NCI-H187 (cell line): ENCODE measurements at places on chromosomes 7 and 10.

- no peak for DNase-seq
These were observed 84.9 kb downstream of the C10orf105 start for GRCh38 chr10:71634531-71635164.

GRCh38 chr7:100465702-100466311, 1.7 kb upstream of the SPACDR start:
- no peak for DNase-seq

- no peak for DNase-seq
These were observed at the start of gene NIPSNAP2 for GRCh38 chr7:55964261-55965099. NIPSNAP2 (plus strand) TSS chr7:55964585; CDS start chr7:55964610, 25 bp downstream.

DNA sequence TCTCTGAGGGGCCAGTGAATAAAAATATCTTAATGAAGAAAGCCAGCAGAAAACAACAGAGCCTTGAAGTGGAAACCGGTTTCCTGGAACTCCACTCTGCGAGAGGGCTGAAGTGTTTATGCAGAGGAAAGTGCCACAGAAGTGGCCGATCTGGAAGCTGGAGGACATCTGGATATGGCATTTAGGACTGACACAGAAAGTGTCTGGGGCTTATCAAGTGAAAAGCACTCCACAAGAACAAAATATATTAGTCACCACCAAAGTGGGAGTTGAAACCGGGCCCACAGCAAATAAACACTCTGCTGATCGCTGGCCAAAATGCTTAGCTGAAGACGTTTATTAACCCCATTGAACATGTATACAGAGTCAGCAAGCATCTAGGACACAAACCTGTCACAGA, 7.8 kb downstream of the NOD1 start:
- DNase-seq = peak; percentile 59

DNA sequence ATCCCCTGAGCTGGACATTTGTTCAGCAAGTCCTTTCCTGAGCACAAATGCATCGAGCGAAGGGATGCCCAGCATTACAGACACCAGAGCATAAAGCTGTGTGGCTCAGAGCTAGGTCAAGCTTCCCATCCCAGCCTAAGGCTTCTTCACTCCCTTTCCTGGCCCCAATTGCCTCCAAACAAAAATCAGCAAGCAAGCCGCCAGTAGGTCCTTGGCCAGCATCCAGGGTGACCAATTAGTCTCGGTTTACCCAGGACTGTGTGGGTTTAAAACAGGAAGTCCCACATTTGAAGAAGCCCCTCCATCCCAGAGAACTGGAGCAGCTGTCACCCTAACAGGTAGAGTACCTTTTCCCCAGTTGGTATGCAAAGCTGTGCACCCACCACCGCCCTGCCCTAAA, 51.2 kb downstream of the PRKAG2 start:
- no peak for DNase-seq

DNA sequence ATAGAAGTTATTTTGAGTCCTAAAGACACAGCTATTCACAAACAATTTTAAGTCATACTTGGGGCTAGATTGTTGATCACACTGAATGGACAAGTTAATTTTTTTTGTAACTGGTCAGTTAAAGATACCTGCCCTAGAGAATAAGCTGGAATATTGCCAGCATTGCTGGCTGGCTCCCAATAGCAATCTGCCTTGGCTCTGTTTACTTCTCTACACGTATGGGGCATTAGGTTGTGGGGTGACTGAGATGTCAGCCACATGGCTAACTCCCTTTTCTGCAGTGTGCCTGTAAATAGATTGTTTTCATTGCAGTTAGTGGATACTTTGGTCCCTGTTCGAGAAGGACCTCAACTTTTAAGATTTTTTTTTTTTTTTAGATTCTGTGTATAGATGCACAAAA, 128.2 kb downstream of the SEMA3E start:
- no peak for DNase-seq

DNA sequence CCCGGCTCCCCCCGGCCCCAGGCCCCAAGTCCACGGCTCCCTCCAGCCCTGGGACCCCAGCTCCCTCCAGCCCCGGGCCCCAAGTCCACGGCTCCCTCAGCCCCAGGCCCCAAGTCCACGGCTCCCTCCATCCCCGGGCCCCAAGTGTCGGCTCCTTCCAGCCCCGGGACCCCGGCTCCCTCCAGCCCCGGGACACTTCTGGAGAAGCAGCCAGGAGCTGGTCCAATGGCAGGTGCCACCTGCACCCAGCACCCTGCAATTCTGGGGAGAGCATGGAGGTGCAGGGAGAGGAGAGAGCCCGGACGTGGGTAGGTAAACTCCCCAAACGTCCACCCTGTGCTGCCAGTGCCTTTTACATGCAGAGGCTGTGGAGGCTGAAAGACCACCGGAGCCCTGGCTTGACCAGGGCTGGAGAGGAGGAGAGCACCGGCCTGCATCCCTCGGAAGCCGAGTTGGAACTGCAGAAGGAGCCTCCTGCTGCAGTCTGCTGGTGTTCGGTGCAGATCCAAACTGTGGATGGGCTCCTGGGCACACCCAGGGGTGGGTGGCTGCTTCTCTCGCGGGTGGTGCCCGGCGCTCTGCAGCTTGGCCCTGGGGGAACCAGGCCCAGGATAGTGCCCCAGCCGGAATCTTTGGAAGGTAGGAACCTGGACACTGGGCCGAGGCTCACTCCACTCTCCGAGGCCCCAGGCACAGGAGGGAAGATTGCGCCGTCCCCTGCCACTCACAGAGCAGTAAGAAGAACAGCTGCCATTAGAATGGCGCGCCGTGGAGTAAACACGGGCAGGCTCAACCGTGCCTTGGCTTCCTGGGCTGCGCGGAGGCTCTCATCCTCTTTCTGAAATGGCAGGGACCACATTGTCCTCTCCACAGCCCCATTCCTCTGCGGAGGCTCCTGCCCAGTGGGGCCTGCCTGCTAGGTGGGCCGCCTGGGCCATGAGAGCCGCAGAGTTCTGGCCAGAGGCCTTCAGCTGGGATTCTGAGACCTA, 14.7 kb downstream of the SHH start:
- no peak for DNase-seq

DNA sequence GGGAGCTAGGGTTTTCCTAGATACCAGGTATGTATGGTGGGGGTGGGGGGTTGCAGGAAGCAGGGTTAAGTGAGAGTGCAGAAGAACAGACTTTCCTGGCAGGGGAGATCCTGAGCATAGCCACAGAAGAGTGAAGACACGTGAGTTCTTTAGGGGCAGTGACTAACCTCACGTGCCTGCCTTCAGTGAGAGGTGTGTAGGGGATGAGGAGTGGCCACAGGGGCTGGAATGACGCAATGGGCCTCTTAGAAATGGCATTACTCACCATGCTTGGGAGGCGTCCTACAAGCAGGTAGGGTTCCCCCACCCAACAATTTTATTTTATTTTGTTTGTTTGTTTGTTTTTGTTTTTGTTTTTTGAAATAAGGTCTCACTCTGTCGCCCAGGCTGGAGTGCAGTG, 698.6 kb upstream of the NRP1 start:
- DNase-seq = no peak

DNA sequence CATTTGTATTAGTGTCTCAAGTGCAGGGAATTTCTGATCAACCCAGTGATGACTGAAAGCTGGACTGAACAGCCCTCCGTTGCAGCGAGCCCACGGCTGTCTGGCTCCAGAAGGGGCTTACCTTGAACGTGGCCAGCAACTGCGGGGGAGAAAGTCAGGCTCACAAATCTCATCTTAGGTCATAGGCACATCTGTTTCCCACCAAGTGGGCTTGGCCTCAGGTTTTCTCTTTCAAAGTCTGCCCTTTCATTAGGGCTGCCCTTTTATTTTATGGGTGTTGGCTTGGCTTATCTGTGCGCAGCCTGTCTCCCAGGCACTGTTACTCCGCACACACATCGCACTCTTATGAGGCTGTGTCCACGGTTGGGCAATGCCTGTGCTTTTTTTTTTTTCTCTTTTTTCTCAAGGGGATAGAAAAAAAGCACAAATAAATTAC, 178.0 kb downstream of the JCAD start:
- no peak for DNase-seq

DNA sequence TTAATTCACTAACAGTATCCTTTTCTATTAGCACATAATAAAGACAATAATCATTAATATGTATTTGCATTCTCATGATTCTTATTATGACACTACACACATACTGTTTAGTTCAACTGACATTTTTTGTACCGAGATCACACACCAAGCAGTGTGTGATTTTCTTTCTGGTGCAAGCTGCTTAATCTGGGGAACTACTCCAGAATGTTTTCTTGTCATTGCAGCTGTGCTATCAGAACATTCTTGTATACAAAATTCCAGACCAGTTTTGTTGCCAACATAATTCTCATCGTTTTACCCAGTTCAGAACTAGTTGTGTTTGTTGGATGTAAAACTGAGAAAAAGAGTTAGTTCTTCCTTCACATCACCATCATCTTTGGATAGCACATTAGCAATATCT, 37.4 kb downstream of the VKORC1L1 start:
- no peak for DNase-seq

- no peak for DNase-seq
These were observed 38.5 kb upstream of the WAC start for GRCh38 chr10:28494420-28494819.

- no peak for DNase-seq
These were observed 134.4 kb downstream of the ATXN7L1 start for GRCh38 chr7:105741982-105742381.

- DNase-seq = no peak
These were observed 1.6 kb upstream of the MARVELD1 start for GRCh38 chr10:97711640-97712572.

DNA sequence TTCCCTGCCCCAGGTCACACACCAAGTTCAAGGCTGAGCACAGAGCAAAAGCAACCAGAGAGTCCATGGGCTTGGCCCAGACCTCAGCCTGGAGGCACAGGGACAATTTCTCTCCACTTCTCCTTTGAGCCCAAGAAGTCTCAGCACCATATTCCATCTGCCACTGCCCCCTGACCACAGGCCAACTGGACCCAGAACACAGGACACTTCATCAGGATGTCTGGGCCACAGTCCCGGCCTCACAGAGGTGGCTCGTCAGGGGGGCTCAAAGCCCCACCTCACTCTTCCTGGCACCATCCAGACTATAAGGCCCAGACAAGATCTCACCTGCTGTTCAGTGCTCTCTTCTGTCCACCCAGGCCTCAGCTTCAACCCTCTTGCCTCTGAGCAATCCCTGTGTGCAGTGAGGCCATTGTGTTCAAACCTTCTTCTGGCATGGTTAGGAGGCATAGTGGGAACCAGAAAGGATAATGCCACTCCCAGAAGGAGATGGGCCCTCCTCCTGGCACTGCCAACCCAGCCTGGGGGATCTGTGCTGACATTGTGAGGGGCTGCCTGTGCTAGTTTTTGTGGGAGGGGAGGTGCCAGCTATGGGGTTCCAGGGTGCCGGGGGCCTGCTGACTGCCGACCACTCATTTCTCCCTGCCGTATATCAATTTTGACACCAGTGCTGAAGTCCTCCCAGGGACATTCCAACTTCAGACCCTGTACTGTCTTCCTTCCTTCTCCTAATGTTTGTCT, 49.7 kb upstream of the ANTXRL start:
- DNase-seq = no peak

DNA sequence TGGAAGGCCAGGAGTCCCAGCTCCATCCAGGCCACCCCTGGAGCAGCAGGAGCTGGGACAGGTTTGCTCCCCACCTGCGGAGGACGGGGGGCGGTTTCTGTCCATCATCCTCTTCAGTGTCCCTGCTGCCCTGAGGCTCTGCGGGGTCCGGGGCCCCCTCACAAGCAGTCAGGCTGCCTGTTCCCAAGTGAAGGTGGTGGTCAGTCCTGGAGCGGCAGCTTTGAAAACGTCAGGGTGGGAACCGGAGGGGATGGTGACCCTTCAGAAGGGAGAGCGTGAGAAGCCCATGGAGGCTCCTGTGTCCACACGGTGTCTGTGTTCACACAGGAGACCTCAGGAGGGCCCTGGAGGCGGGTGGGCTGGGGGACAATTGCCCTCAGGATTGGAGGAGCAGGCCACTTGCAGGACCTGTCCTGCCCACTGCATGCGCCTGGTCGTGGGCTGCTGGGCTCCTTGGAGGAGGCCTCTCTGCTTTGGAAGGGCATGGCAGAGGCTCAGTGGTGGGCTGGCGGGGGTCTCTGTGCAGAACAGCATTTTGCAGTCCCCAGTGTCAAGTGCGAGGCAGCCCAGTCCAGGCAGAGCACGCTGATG, 49.3 kb upstream of the INPP5A start:
- no peak for DNase-seq

GRCh38 chr10:44908066-44908749, 2.9 kb upstream of the TMEM72 start:
- DNase-seq = no peak

DNA sequence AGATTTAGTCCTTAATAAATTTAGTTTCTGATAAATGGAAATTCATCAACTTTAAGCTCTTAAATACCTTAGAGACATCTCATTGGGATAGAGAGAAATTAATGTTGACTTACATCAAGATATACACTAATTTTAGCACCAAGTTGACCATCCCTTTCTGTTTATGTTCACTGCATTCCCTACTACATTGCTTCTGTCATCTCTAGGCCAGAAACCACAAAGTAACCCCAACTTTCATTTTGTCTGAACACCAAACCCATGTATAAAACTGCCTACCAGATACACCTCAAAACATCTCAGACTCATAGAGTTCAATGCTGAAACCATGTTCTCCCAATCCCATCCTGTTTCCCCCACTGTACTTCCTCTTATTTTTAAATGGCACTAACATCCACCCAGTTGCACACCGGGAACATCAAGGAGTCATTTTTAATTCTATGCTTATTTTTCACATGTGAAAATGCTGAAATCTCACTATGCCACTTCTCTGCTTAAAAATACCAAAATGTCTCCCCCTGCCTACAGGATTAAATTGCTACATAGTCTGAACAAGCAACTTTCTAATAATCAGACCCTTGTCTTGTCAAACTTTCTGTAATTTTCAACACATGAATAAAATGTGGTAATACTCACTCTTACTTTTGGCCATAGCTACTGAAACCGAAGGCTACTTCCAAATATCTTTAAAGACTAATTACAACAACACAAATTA, 201.6 kb downstream of the SEMA3D start:
- DNase-seq = no peak

GRCh38 chr10:1739751-1740150, 2.4 kb upstream of the ADARB2 start:
- no peak for DNase-seq

- DNase-seq = no peak
These were observed 23.1 kb downstream of the RET start for GRCh38 chr10:43099928-43100327.

DNA sequence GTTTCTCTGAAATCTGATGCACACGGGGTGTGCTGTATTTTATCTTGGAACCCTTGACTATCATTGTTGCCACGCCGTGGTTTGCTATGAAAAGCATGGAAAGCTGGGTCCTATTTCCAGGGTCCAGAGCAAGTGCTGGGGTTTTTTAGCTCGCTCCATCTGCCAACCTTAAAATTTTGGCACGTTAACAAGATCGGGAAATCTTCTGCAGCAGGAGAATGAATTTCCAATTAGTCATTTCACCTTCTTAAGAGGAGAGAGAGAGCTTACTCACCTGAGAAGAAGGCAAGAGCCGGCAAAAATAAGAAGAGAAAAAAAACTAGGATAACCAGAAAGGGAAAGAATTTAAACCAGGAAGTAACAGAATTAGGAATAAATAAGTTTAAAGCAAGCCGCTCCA, 223.6 kb upstream of the CELF2 start:
- no peak for DNase-seq

GRCh38 chr10:110208614-110209453, 1.4 kb downstream of the MXI1 start:
- no peak for DNase-seq

GRCh38 chr7:13037216-13037615, 349.8 kb downstream of the ARL4A start:
- no peak for DNase-seq

- DNase-seq = no peak
These were observed 41.7 kb downstream of the DENND11 start for GRCh38 chr7:141660259-141660658.

GRCh38 chr7:3162289-3162688, 118.6 kb upstream of the CARD11 start:
- DNase-seq = no peak

GRCh38 chr10:14456870-14457266, 126.1 kb upstream of the FRMD4A start:
- DNase-seq = no peak
